Daoy (cell line): ENCODE measurements at places on chromosomes 5 and 9.

DNA sequence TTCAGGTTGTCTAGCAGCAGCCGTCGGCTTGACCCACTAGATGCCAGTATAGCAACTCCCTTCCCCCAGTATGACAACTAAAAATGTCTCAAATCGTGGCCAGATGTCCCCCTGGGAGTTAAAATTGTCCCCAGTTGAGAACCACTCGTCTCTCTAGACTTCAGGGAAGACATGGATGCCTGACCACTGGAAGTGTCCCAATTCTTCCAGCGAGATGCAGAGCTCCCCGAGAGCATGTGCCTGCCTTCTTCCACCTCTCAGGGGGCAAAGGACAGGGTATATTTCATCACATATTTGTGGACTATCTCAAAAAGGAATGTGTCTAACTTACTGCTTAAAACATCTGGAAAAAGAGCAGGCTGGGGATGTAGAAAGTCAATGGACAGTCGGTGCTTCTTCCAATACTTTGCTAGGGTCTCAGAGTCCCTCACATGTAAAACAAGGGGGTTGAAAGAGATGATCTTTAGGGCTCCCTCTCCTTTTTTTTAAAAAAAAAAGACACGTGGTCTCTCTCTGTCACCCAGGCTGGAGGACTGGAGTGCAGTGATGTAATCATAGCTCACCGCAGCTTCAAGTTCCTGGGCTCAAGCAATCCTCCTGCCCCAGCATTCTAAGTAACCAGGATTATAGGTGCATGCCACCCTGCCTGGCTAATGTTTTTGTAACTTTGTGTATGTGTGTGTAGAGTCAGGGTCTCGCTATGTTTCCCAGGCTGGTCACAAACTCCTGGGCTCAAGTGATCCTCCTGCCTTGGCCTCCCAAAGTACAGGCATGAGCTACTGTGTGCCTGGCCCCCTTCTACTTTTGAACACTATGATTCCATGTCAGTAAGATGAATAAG is 190.6 kb downstream of the DAB2IP start:
- peak; percentile 43 for DNase-seq

DNA sequence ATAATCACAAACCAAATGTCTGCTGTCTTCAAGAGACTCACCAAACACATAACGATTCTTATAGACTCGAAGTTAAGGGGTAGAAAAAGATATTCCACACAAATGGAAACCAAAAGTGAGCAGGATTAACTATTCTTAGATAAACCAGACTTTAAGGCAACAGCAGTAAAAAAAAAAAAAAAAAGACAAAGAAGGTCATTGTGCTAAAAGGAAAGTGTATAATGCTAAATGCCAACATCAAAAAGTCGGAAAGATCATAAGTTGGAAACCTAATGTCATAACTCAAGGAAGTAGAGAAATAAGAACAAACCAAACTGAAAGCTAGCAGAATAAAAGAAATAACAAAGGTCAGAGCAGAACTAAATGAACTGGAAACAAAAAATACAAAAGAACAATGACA is 714.6 kb downstream of the SEMA5A start:
- no peak for DNase-seq

GRCh38 chr5:169071-169727 is 22.1 kb upstream of the LRRC14B start:
- peak; percentile 89 for DNase-seq

GRCh38 chr5:50463047-50463446 is 22.0 kb upstream of the EMB start:
- DNase-seq, result no peak

DNA sequence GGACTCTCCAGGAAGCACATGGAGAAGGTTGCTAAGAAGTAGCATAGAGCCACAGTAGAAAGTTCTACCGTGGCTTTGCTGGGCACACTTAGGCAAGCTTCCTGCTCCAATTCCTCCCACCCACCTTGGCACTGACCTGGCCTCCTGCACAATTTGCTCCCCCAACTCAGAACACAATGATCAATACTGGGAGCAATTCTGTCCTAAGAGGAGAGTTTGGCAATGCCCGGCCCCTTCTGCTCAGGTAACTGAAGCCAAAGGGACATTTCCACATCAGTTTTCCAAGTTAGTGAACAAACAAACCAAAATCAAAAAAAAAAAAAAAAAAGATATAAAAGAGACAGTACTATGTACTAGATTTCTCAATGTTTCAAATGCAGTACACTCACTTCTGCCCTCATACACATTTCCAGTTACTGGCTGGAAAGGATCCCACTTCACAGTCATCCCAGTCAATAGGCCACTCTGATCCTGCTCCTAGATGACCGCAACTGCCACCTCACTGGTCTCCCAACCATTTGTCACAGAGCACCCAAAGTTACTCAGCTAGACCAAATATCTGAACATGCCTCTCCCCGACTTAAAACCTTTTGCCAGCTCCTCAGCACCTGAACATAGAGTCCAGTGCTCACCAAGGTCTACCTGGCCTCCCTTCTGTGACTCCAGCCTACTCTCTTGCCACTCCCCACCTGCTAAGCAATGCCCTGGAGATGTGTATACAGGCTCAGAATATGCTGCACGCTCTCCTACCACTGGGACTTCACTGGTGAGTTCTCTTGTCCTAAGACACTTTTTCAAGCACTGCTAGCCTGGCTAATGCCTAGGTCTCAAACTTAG is 21.3 kb downstream of the ABCA1 start:
- peak; percentile 10 for DNase-seq

DNA sequence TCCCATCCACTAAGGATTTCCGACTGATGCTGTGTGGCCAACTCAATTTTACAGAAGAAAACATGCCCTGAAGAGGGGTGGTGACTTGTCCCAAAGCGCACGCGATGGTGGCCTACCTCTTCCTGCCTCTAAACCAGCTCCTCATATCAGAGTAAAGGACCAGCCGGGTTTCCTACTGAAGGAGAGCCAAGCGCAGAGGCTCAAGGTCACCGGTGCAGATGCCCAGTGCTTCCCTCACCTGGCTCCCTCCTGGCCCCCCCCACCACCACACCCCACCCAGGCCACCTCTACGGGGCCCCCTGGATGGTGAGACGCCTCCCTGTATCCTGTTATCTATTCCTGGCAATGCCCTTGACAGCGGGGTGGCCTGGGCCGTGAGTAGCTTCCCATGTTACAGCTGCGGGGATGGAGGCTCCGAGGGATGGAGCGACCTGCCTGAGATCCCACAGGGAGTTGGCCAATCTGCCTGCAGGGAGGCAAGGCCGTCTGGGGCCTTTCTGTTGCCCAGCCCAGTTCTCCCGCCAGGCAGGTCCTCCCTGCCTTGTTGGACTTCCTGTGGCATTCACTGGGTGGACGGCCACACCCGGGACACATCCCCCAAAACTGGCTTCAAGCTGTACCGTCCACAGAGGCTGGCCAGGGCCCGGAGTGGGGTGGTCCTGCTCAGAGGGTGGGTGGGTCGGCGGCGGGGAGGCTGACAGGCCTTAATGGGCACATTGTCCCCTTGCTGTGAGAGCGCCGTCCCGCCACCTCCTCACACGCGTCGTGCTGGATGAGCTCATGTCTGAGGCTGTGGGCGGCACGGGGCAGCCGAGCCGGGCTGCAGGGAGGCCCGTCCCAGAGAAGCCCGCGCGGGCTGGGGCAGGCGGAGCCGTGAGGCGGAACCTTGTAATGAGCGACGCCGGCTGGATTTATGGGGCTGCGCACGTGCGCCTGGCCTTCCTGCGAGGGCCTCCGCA is 72.5 kb downstream of the MACROH2A1 start:
- no peak for DNase-seq

DNA sequence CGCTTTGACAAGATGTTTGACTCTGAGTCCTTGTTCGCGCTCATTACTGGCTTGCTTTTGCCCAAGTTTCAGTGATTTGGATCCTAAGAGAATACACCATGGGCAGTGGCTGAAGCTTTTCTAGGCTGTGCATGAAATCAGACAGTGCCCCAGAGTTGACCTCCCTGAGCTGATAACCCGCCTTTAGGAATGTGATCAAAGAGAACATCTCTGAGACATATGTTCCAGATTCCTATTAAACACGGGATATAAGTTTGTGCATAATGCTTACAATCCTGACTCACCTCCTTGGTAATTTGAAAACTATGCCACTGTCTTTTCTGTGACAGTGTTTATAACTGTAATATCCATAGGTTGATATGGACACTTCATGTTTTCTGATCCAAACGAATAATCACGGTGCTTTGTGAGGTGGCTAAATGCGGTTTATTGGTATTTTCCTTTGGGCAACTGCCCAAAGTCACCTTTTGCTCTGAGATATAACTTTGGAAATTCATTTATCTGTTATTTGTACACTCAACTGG is 732.9 kb downstream of the MTRR start:
- no peak for DNase-seq

DNA sequence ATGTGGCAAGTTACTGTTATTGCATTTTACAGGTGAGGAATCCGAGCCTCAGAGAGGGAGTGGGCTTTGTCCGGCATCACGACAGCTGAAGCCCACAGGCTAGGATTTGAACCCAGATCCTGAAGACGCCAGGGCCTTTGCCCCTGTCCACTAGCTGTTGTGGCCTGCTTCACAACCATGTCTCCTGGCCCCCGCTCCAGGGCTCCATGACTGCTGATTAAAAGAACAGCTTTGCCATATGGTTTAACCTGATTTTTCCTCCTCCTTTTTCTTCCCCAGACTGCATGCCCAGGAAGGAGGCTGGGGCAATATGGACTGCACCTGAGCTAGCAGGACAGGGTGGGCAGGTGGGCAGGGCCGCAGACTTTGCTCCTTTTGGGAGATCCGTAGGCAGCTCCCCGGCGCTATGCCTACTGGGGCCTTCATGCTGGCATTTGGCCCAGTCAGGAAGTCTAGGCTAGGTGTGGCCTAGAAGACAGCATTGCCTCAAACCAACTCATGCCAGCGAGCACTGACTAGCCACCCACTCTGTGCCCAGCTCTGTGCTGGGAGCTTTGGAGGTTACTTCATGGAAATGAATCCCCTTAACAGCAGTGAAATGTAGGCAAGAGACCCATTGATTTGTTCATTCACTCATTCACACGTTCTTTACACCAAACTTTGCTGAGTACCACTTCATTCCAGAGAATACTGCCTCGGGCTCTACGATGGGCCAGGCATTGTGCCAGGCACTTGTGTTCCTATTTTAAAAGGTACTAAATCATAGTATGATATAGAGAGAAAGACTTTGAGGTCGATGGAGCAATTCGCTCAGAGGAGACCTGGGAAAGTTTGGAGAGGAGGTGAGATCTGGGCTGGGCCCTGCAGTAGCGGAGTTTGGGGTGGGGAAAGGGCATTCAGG is 94.3 kb upstream of the CPEB4 start:
- no peak for DNase-seq
